ENCODE measurements at places on chromosomes 7 and 10.

GRCh38 chr10:132924046-132924952 is 18.1 kb downstream of the CFAP46 start:
- no peak for DNase-seq

DNA sequence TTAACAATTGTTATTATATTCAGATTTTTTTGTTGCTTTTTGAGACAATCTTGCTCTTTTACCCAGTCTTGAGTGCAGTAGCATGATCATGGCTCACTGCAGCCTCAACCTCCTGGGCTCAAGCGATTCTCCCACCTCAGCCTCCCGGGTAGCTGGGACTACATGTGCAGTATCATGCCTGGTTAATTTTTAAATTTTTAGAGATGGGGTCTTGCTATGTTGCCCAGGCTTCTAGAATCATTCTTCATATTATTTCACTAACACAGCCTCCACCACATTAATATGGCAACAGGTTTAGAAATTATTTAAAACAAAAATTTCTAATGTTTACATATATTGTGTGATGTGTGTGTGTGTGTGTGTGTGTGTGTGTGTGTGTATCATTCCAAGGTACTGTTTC is 1.4 kb upstream of the LAMTOR4 start:
- no peak for DNase-seq

GRCh38 chr7:46156853-46157252 is 235.8 kb upstream of the IGFBP3 start:
- no peak for DNase-seq

GRCh38 chr7:136278057-136278456 is 300.9 kb upstream of the MTPN start:
- DNase-seq: no peak

GRCh38 chr7:48130658-48131108 is 40.6 kb upstream of the ABCA13 start:
- DNase-seq: no peak

GRCh38 chr7:51456-52068 is 140.8 kb upstream of the FAM20C start:
- no peak for DNase-seq
